ENCODE measurements at places on chromosomes 13 and 19.

DNA sequence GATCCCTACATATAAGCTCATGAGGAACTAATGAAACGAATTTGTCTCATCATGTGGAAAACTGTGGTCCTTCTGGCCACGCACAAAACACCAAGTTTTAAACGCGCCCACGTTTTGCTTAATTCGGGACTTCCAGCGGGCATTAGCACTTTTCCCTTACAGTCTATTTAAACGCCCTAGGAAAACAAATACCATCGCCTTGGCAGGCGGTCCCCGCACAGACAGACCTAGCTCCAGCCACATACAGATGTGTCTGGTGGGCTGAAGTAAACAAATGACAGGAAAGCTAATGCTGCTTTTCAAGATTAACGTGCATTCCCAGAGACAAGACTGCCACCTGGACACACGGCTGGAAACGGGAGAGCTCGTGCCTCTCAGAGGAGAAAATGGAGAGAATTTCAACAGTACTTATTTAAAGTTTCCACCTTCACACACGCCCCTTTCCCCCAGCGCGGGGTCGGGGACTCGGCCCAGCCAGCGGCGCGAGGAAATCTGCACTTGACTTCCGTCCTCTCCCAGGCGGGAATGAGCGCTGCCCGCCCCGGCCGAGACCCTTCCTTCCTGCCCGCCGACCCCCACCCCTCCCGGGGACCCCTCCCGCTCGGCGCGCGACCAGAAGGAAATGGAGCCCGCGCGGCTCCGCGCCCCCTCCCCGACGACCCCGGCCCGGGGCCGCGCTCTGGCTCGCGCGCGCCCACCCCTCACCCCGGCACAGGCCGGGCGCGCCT, 931 bp downstream of the USP12 start:
- no peak for DNase-seq

- no peak for DNase-seq
Observed at GRCh38 chr19:4403005-4403761, 743 bp downstream of the CHAF1A start.

- no peak for DNase-seq
Observed at GRCh38 chr13:40666933-40667621, 636 bp upstream of the FOXO1 start.

DNA sequence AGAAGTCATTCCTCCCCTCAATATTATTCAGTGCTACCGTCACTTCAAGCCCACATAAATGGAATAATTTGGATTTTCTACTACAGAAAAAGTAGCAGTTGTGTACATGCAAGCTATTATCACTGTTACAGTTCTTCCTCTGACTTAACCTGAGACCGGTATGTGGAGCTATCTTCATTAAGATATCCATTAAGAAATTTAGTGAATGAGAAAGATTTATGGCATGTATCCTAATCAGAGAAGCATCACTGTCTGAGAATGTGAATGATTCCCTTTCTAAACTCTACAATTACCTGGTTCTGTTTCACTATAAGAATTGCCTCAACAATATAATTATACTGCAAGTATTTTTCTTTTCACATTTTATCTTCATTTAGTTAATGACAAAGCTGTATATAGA, 278.7 kb downstream of the KLF5 start:
- DNase-seq, result no peak
